Fibroblast of skin of left quadriceps (primary cell): ENCODE measurements at places on chromosomes 13 and 19.

GRCh38 chr13:70893832-70894231, 785.6 kb upstream of the KLHL1 start:
- DNase-seq, result no peak

DNA sequence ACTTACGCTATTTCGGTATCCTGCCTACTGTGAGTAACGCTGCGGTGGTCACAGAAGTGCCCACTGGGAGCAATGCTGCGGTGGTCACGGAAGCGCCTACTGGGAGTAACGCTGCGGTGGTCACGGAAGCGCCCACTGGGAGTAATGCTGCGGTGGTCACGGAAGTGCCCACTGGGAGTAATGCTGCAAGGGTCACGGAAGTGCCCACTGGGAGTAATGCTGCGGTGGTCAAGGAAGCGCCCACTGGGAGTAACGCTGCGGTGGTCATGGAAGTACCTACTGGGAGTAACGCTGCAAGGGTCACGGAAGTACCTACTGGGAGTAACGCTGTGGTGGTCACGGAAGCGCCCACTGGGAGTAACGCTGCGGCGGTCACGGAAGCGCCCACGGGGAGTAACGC, 52.1 kb upstream of the SOX1 start:
- DNase-seq, result no peak

DNA sequence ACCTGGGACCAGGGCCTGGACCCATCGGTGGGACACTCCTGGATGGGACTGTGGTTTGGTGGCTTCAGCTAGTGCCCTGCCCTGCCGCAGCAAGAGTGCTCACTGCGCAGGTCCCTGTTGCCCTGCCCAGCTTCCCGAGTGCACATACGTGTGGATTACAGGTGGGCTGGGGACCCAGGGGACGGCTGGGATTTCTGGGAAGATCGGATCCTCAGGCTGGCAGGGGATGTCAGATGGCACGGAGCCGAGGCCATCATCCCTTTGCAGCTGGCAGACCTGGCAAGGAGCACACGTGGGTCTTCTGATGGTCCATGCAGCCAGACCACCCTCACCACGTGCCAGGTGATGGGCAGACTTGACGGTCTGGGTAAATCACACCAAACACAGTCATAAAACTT, 69.3 kb downstream of the CHST8 start:
- no peak for DNase-seq

GRCh38 chr13:99655351-99656091, 154.2 kb downstream of the TM9SF2 start:
- no peak for DNase-seq

GRCh38 chr13:44272692-44273091, 100.9 kb upstream of the SERP2 start:
- DNase-seq, result no peak

- no peak for DNase-seq
Observed at GRCh38 chr19:31451686-31452330, 102.6 kb upstream of the TSHZ3 start.

GRCh38 chr13:99282264-99283231, 24.4 kb upstream of the GPR18 start:
- DNase-seq, result no peak

DNA sequence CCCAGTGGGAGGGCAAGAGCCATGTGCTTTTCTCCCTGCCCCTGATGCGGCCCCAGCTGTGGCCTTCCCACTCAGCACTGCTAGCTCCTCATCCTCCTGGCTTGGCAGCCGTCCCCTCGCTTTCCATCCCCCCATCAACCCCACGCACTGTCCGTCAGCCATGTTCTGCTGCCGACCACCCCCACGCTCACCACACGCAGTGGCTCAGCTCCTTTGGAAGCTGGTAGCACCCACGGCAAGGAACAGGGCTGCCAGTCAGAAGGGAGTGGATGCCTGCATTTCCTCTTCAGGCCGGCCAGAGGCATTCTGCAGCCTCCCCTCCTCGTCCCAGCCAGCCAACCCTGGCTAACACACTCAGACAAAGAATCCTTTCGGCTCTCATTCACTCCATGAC, 6.3 kb downstream of the CALM3 start:
- DNase-seq, result no peak
